ENCODE measurements at places on chromosomes 1 and 21.
A peak's percentile ranks its signal among the peaks of the same experiment; 100 is the strongest.

GRCh38 chr1:29805896-29806160 is 569.5 kb downstream of the PTPRU start:
- no peak for DNase-seq

DNA sequence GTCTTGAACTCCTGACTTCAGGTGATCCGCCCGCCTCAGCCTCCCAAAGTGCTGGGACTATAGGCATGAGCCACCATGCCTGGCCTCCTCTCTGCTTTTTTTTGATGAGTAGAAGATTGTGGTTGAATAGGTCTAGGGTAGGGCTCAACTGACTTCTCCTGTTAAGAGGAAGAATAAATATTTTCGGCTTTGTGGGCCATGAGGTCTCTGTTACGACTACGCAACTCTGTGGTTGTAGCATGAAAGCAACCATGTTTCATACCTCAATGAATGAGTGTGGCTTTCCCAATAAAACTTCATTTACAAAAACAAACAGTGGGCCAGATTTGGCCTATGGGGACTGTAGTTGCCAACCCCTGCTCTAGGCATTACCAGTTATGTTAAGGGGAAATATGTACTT is 67.8 kb downstream of the NID1 start:
- no peak for DNase-seq

DNA sequence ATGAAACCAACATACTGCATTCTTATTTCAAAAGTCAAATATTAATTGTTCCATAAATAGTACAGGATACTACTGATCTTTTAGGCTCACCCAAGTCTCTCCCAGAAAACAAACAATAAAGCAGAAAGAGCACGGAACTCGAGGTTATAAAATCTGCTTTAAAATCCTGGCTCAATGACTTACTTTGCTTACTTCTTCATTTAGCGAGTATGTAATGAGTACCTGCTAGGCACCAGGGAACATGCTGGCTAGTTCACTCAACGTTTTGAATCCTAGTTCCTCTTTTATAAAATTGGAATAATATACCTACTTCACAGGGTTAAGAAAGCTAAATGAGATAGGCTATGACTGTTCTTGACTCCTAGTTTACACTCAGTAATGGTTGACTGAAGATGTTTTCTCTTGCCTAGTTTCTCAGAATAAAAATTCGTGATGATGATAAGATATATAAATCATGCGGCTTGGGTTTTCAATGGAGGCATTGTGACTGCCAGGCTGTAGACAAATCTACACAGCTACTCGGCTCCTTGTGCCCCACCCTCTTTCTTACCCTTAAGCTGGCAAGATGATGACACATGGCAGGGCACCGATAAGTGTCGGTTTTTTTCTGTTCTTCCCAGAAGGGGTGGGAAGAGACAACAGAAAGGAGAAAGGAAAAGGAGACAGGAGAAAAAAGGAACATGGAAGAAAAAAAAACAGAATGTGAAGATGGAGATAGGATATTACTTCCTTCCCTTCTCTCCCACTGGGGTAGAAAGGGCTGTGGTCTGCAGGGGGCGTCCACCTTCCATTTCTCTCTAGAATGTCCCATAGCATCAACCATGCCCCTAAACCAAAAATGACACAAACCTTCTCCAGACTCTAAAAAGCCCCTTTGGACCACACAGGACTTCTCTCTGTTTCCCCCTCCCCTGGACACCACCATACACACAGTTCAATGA is 507.1 kb downstream of the SMYD3 start:
- DNase-seq: no peak

DNA sequence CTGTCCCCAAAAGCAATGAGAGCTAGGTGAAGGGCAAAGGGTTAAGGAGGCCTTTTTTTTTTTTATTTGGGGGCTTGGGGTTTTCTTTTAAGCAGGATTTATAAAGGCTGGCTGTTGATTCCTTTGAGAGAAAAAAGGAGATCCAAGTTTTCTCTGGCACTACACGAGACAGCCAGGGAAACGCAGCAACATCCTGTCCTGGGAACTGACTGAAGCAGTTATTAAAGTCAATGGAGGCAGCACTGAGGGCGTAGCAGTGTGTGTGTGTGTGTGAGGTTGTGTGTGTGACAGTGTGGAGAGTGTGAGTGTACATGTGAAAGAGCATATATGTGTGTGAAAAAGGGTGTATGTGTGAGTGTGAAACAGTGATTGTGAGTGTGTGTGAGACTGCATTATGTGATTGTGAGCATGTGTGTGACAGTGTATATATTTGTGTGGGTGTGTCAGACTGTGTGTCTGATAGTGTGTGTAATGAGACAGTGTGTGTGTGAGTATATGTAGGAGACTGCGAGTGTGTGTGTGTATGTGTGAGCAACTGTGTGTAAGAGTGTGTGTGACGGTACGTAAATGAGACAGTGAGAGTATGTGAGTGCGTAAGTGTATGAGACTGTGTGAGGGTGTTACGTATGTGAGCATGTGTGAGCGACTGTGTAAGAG is 65.9 kb upstream of the TIAM1 start:
- DNase-seq: no peak

DNA sequence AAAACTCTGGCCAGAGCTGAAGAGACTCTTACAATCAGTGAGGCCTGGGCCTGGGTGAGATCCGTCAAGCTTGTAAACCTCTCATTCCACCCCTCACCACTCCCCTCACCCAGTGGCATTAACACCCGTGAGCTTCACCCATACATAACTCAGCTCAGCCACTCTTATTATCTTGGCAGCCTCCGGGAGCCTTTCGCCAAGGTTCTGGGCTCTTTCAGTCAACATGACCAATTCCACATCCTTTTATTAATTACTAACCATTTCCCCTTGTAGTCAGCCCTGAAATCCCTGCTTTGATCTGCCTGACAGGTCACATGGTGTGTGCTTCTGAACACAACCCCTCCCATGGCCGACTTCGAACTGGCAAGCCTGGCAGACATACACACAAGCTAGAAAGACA is 134.8 kb downstream of the SETD4 start:
- no peak for DNase-seq

- no peak for DNase-seq
Observed at GRCh38 chr1:202017749-202018467, 7.5 kb downstream of the ELF3 start.

DNA sequence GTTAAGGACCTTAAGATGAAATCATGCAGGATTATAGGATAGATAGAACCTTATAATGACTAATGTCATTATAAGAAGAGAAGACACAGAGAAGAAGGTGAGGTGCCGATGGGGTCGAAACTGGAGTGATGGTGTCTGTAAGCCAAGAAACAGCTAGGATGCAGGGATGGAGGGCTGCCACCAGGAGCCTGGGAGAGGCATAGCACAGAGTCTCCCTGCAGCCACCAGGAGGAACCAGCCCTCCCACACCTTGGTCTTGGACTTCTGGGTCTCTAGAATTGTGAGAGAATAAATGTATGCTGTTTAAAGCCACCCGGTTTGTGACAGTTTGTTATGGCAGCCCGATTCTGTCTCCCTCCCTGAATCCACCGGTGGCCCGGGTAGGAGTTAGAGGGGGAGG is 337.2 kb upstream of the AJAP1 start:
- DNase-seq: no peak

- DNase-seq: no peak
Observed at GRCh38 chr1:211751438-211751837, 76.0 kb upstream of the NEK2 start.

- no peak for DNase-seq
Observed at GRCh38 chr1:210342986-210343780, 14.5 kb downstream of the HHAT start.

GRCh38 chr1:57281324-57281723 is 142.5 kb downstream of the DAB1 start:
- no peak for DNase-seq

DNA sequence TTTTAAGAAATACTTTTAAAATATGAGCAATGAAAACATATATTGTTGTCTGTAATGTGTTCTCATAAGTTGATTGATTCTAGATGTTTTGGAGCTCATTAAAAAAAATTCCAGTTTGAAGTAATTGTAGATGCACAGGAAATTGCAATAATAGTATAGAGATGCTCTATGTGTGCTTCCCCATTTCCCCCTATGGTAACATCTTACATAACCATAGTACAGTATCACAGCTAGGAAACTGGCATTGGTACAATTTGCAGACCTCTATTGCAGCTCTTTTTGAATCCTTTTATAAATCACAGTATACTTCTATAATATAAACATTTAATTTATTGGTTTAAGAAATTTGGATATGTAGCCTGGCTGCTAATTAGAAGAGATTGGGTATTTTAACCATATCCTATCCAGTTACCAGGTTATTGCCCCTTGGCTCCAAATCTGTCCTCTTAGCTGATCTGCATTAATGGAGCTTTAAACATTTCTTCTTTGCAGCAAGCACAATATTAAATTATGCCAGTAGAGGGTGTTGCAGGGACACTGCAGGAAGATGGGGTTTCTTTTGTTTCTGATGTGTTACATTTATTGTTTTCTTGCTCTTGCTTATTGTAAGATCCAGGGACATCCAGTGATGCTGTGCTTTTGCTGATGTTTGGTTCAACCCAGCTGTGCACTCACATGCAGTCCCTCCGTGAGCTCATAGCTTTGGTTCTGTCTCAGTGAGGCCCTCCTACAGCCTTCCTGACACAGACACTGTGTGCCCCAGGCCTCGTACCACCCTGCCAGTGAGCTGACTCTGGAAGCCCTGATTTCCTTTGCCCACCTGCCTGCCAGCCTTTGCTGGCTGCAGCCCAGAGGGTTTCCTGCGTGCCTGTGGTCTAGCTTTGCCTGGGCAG is 103.3 kb downstream of the RABGAP1L start:
- DNase-seq: peak; percentile 19

GRCh38 chr1:30450148-30450817 is 273.1 kb downstream of the MATN1 start:
- no peak for DNase-seq

DNA sequence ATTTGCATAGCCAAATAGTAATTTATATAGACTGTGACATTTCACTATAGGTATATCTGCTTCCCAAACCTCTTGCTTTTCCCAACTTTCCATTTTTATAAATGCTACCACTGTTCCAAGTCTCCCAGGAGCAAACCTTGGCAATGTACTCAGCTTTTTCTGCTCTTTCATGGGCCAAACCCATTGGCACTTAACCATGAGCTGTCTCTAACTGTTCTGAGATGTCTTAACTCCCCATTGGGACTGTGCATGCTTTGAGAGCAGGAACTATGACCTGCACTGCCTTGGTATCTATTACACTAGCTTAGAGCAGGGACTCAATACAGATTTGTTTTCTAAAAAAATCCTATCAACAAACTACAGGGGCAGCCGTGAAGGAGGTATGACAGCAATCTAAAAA is 22.5 kb upstream of the KHDRBS1 start:
- peak; percentile 47 for DNase-seq

- peak; percentile 76 for DNase-seq
Observed at GRCh38 chr1:40014812-40015594, 25.5 kb upstream of the CAP1 start.

DNA sequence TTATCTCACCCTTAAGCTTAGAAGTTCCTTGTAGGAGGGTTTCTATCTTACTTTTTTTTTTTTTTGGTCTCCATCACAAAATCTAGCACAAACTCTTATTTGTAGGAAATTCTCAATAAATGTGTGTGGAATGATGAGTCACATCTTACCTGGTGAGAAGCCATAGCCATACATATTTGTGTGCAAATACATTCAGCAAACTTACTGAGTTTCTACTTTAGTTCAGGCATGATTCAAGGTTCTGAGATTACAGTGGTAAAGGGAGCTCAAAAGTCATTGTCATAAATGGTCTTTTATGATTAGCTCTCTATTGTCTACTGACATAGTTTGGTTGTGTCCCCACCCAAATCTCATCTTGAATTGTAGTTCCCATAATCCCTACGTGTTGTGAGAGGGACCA is 193.1 kb upstream of the UBE2U start:
- DNase-seq: no peak

GRCh38 chr1:156755527-156755950 is 4.1 kb upstream of the HDGF start:
- DNase-seq: no peak

GRCh38 chr1:165543532-165544438 is at the start of gene LRRC52:
LRRC52 (plus strand) TSS chr1:165544000; CDS start chr1:165544297, 297 bp downstream.
- no peak for DNase-seq

GRCh38 chr1:38207275-38207674 is 160.7 kb upstream of the POU3F1 start:
- no peak for DNase-seq

DNA sequence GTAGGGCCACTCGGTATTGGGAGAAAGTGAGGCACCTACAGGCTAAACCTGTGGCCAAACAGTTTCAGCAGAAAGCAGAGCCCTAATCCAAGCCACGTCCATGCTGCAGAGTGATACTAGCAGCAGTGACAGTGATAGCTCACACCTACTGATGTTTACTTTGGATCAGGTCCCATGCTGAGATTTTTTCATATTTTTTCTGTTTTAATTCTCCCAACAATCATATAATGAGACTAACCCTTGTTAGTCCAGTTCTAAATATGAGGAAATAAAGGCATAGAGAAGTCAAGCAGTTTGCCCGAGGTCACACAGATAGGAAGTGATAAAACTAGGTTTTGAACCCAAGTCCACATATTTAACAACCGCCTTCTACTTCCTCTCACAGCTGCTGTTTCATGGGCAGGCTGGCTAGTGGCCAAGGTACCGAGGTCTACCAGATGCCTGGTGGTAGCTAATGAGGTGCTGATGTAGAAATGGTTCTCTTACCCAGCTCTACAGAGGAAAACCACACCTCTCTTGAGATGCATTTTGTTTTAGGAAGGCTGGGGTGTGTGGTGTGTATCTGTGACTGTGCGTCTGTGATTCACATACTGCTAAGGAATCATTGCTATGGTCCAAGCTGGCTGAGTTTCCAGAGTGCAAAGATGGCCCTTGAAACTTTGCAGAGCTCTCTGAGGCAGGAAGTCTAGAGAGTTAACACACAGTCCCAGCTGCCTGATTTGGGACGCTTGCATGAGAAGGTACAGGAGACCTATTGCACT is 80.3 kb upstream of the ARTN start:
- DNase-seq: peak; percentile 79

- DNase-seq: no peak
Observed at GRCh38 chr21:43809853-43810504, 20.6 kb downstream of the RRP1 start.

DNA sequence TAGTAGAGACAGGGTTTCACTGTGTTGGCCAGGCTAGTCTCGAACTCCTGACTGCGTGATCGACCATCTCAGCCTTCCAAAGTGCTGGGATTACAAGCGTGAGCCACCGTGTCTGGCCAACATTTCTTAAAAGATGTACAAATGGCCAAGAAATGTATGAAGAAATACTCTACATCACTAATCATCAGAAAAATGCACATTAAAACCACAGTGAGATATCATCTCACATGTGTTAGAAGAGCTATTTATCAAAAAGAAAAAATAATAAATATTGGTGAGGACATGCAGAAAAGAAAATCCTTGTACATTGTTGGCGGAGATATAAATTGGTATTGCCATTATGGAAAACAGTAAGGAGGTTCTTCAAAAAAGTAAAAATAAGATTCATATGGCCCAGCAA is 33.6 kb upstream of the TNFSF18 start:
- DNase-seq: no peak

GRCh38 chr1:3662080-3662671 is 9.9 kb downstream of the TP73 start:
- no peak for DNase-seq

- DNase-seq: no peak
Observed at GRCh38 chr1:112869895-112870294, 86.1 kb downstream of the SLC16A1 start.

GRCh38 chr1:108777839-108778238 is 31.4 kb downstream of the STXBP3 start:
- DNase-seq: no peak

All from stromal cell of bone marrow (primary cell).